Activated CD4-positive, alpha-beta memory T cell treated with anti-CD3 and anti-CD28 coated beads for 36 hours (primary cell): ENCODE measurements at places on chromosomes 1 and 21.

DNA sequence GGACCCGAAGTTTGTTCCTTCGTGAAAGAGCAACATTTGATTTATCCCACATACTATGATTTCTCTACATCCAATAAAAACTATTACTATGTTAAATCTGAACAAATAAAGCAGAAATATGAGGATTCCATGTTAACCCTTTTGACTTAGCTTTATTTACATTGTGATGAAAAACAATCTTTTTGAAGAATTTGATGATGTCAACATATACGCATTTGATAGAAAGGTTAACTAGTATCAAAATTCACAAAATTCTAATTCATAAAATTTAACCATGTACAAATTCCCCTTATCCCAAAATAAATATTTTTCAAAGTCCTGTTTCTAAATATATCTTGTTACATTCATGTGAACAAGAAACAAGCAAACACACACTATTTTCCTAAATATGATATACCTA, 74.2 kb downstream of the TRIM33 start:
- no peak for DNase-seq

DNA sequence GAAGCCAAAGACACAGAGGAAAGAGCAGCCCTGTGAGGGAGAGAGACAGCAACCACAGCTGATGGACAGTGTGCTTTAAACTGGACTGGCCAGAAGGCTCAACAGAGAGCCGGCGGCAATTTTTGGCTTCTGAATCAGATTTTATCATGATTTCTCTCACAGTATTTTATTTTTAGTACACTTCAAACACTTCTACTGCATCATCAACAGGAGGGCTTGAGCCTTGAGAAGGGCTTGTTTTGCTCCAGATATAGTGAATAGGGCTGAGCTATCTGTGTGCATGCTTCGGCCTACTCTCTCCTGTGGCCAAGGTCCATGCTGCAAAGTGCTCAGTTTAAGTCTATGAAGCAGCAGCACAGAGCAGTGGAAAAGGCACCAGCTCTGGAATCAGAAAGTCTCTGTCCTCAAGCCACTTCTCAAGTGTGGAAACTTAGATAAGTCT, 33.3 kb downstream of the ADCY10 start:
- no peak for DNase-seq

DNA sequence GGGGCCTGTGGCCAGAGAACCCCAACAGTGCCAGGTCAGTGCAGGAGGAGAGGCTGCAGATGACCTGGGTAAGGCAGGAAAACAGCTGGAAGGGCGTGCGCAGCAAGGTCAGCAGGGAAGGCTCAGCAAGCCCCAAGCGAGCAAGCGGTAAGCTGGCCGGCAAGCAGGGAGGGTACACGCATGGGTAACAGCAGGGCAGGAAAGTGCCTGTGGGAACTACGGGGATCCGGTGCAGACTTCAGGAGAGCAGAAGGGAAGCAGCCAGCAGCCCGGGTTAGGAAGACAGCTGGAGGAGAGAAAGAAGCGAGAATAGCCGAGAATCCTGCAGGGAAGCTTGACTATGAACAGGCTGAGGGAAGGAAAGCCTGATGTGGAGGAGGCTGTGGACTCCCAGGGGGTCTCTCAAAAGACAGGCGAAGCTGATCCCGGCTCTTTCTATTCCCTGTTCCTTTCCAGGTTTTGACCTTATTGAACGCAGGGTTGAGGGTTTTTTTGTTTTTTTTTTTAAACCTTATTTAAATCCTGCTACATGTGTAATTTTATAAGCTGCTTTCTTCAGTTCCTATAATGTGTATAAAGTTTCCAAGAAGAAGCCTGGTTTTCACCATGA, 20.9 kb downstream of the UMODL1 start:
- DNase-seq = no peak

- no peak for DNase-seq
Measured at GRCh38 chr1:61887076-61887867, 145.0 kb downstream of the PATJ start.

DNA sequence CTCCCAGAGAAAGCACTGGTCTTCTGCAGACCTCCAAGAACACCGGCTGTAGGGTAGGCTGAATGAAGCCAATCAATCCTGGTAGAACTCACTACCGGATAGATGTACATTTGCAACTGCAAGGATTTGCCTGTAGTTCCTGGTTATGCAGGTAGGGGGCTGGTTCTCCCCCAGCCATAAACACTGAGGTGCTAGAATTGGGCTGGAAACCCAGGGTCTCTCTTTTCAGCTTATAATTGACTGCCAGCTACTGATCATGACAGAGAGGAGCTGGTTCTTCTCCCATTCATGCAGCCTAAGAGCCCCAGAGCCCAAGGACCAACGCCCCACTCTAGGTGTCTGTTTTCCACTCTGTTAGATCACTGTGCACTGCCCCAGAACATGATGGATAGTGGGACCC, 21.5 kb upstream of the MTARC2 start:
- DNase-seq = no peak

- no peak for DNase-seq
Measured at GRCh38 chr1:206446688-206447421, 23.4 kb upstream of the IKBKE start.

GRCh38 chr1:240649733-240650721, 38.1 kb upstream of the GREM2 start:
- no peak for DNase-seq

- DNase-seq = no peak
Measured at GRCh38 chr1:147351140-147351835, 108.8 kb downstream of the CHD1L start.

- DNase-seq = no peak
Measured at GRCh38 chr1:166172106-166172505, 5.3 kb upstream of the FAM78B start.

- peak; percentile 14 for DNase-seq
Measured at GRCh38 chr1:6392809-6393399, 663 bp downstream of the ACOT7 start.

DNA sequence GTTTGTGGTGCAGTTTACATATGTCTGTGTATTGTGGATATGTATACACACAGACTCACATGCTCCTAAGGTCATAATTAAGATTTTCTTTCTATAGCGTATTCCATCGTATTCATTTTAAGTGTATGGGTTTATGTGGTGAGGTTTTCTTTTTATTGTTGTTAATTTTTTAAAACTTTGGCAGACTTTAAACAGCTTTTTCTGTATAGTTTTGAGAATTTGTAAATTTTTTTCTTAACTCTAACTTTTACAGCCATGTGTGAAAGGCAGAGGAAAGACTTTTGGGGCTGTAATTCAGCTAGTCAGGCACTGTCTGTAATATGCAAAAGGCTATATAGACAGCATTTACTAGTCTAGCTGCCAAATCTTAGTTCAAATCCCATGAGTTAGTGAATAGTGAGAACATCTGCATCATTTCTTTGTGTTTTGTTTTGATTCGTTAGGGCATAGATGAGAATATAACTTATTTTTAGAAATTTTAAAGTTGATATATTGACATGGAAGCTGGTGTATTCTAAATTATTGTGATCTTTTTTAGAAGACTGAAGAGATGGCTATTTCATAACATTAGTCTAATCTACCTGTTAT, 2.3 kb downstream of the MAGI3 start:
- no peak for DNase-seq

GRCh38 chr1:98323388-98323787, 338.1 kb upstream of the SNX7 start:
- no peak for DNase-seq

- DNase-seq = no peak
Measured at GRCh38 chr1:200334661-200335256, 75.1 kb downstream of the ZNF281 start.

- no peak for DNase-seq
Measured at GRCh38 chr21:15134701-15135470, 70.1 kb upstream of the NRIP1 start.

DNA sequence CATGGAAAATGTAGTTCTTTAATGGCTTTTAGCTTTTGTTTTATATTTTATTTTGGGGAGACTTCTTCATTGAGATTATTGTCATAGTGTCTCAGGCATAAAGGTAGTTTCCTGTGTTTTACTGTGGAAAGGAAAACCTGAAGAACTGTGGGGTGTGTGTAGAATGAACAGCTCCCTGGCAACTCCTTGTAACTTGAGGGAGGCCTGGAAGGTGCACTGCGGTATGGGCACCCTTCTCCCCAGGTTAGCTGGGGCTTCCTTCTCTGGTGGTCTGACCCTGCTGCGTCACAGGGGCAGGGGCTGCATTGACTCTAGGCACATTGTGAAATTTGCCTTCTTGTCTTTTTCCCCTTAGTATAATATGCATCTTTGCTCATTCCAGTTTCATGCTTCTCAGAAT, 1.7 kb downstream of the ATP1B1 start:
- DNase-seq = no peak

- peak; percentile 48 for DNase-seq
Measured at GRCh38 chr1:147243228-147243685, 773 bp downstream of the CHD1L start.

DNA sequence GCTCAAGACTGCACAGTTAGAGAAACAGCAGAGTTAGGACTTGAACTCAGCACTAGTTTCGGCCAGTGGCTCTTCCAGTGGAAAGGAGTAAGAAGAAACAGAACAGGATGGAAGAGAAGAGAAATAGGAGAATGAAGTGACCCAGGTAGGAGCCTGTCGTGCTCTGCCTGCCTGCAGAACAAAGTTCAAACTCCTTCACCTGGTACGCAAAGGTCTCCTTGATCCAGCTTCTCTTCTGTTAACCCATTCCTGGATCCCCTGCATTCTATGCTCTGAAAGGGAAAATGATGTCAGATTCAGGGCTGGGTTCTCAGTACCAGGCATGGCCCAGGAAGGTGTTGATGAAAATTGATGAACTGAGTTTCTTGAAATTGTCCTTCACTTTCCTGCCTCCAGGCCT, 3.9 kb downstream of the FAM229A start:
- DNase-seq = no peak

DNA sequence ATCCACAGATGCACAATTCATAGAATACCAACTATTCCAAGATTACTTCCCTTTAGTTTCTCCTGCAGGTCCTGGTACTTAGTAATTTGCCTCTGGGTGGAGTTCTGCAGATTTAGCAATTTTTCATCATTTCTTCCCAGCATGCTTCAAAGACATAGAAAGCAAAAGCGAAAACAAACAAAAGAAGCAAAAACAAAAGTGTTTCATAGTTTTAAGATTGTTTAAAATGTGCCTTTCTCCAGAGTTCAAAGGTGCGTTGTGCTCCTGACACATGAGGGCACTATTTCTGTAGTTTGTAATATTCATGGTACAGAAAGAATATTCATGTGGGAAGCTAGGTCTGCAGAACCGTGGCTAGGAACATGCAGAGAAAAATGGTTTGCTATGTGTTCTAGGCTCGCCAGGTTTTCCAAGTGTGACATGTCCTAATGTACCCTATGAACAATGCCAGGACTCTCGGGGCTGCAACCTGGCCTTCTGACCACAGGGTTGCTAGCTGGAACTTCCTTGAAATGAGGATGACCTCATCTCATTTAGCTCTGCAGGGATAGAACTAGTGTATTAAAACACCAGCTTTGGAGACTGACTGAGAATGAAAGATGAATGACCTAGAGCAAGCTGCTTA, 30.0 kb upstream of the RCSD1 start:
- peak; percentile 53 for DNase-seq

GRCh38 chr21:44752671-44753235, 41.4 kb upstream of the TSPEAR start:
- no peak for DNase-seq

- no peak for DNase-seq
Measured at GRCh38 chr1:34822202-34822601, 29.4 kb downstream of the GJA4 start.

- no peak for DNase-seq
Measured at GRCh38 chr21:21114461-21114860, 116.3 kb downstream of the NCAM2 start.

DNA sequence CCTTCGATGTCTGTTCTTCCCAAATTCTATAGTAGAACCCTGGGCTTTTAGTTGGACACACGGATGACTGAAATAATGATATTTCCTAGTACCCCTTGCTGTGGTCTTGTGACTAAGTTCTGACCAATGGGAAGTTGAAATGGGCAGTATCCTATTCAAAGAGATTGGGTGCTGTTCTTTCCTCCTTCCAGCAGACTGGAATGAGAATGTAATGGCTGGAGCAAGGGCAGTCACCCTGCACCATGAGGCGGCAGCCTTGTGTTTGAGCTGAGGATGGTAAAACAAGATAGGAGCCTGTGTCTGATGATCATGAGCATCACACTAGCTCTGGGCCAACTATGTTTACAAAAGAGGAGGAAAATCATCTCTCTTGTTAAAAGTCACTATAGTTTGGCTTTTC, 5.1 kb upstream of the SRM start:
- DNase-seq = no peak

DNA sequence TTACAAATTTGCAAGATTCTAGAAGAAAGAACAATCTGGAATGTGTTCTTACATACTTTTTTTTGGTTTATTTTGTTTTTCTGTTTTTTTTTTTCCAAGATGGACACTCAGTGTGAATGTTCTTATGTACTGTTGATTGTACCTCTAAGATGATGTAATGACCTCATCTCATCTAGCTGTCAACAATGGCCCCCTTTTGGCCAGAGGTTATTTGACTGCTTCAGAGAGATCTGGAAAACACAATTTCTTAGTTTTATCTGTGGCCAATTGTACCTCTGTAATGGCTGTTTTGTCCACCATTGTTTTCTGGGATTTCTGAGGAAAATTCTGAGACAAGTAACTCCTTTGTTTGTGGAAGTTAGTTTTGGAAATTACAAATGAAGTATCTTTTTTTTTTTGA, 38.9 kb downstream of the ST6GALNAC3 start:
- no peak for DNase-seq

DNA sequence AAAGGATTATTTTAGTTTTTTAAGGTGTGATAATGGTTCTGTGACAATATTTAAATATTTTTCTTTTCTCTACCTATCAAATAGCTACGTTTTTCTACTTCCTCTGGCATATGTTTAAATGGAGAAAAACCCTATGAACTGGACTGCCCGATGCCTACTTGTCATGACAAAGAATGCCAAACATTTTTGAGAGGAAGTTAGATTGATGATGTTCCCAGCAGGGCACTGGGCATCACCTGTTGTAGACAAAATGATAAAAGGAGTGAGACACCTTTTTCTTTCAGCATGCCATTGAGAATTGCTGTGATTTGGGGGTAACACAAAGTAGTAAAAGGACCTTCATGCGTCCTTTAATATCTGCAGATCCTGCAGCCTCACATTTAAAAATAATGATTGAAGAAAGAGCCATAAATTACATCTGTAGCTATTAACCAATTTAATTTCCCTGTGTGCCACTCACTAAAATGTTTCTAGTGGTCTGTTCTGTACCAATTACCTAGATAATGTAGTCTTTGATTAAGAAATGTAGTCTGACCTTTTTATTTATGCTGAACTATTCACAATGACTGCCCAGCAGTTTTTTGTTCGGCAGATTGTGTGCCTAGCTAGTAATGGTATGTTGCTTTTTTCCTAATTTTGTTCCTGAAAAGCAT, 47.6 kb downstream of the RPL5 start:
- DNase-seq = no peak

GRCh38 chr1:8419172-8419571, 101.3 kb downstream of the SLC45A1 start:
- no peak for DNase-seq

DNA sequence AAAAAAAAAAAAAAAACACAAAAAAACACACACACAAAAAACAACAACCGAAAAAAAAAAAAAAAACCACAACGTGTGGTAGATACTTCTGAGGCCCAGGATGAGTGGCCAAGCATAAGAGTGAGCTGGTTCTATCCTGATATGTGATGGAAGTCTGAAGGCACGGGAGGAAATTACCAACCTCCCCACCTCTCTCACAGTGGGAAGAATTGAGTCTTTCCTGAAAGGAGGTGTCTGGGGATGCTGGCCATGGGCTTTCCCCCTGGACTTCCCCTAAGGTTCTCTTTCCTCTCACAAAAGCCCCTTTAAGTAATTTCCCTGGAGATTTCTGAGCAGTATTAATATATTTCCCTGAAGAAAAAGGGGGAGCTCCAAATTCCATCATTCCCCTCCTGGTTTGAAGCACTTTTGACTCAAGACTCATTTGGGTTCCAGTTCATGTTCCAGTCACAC, 5.2 kb downstream of the TMCC2 start:
- DNase-seq = peak; percentile 44
